HuH-7 (cell line): ENCODE measurements at places on chromosomes 12 and 14.

- DNase-seq, result no peak
Measured at GRCh38 chr14:49940808-49941421, 48.0 kb downstream of the ARF6 start.

GRCh38 chr14:75340921-75341320, 62.3 kb downstream of the FOS start:
- no peak for DNase-seq

DNA sequence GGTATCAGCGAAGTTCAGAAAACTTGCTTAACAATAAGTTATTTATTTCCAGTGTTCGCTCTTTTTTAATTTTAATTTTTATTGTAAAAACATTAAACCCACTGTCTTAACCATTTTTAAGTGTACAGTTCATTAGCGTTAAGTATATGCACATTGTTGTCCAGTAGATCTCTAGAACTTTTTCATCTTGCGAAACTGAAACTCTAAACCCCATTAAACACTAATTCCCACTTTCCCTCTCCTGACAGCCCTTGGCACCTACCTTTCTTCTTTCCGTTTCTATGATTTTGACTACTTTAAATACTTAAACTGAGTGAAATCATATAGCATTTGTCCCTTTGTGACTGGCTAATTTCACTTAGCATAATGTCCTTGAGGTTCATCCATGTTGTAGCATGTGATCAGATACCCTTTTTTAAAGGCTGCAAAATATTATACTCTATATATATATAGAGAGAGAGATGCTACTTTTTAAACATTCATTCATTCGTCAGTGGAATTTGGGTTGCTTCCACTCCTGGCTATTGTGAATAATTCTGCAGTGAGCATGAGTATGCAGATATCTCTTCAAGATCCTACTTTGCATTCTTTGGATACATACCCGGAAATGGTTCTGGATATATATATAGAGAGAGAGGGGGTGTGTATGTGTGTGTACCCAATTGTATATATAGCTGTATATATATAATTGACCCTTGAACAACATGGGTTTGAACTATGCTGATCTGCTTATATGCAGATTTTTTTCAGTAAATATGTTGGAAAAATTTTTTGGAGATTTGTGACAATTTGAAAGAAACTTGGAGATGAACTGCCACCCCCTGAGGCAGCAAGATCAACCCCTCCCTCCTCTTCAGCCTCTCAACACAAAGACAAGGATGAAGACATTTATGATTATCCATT, 74.7 kb upstream of the EVL start:
- DNase-seq, result no peak

- DNase-seq, result no peak
Measured at GRCh38 chr12:974271-974862, 16.7 kb upstream of the ERC1 start.

- DNase-seq, result no peak
Measured at GRCh38 chr12:7059780-7060179, 738 bp upstream of the C1S start.

GRCh38 chr14:72607386-72608130, 286.3 kb downstream of the DPF3 start:
- no peak for DNase-seq

DNA sequence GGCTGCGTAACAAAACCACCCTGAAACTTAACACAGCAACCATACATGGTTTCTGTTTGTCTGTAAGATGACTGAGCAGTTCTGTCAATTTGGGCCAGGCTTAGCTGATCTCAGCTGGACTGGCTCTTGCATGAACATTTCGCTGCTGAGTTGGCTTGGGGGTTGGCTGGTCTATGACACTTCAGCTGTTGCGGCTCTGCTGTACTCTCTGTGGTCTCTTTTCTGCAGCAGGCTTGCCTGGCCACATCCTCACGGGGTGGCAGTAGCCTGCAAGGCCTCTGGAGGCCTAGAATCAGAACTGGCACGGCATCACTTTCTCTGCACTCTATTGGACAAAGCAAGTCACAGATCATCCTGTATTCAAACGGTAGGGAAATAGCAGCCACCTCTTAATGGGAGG, 216.2 kb downstream of the BCL11B start:
- no peak for DNase-seq
